Gastroesophageal sphincter (tissue), 4 donors: ENCODE measurements at places on chromosomes 16 and 17. TPM values are rescaled to one million over a fixed set of nuclear protein-coding genes. Genes with fewer than 3 reads are reported as not detected.

Gene NT5M
- 3.0 TPM for total RNA-seq

Gene CLEC10A
- total RNA-seq, result 25.6 TPM

Gene FOXO3B
- total RNA-seq, result 4.7 TPM

Gene TP53TG3B
- not detected for total RNA-seq

Gene PRSS22
- total RNA-seq, result not detected

Gene DHX58
- 11.3 TPM for total RNA-seq

Gene AKAP10
- total RNA-seq, result 22.6 TPM

Gene LGALS9
- 62.0 TPM for total RNA-seq

Gene RAMP2
- total RNA-seq, result 27.4 TPM

Gene KRT9
- not detected for total RNA-seq

Gene GAST
- total RNA-seq, result not detected

Gene TM4SF5
- not detected for total RNA-seq

Gene CAMKK1
- total RNA-seq, result 3.9 TPM

Gene RNF222
- not detected for total RNA-seq

Gene TBC1D3H
- total RNA-seq, result not detected

Gene PRAC1
- not detected for total RNA-seq
